CD8-positive, alpha-beta memory T cell (primary cell): ENCODE measurements at places on chromosomes 11 and 22. TPM values are rescaled to one million over a fixed set of nuclear protein-coding genes. Genes with fewer than 3 reads are reported as not detected.

Gene CCDC116
- total RNA-seq: 0.51 TPM

DNA sequence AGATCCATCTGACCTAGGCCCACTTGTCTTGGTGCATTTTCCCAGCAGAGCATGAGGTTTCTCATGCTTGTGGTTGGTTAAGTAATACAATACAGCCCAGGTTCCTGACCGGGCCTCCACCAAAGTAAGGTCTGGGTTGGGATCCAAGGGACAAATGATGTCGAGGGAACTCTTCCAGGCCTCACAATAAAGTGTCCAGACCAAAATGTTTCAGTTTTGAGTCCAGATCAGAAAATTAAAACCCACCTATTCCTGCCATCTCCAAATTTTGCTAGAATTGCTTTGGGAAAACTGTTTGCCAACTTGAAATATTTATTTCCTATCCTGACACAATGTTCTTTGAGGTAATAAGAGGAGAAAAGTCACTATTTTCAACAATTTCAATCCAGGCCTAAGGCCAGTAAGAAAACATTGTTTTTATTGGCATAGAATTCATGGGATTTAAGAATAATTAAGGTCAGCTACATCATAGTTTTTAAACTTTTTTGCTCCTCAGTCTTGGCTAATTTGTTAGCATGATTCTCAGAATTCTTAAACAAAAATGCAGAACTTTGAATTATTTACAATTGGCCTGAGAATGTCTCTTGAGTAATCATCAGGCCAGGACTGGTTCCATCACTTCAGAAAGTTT is 51.4 kb downstream of the ME3 start:
- no peak overlapping the region for H3K4me3 ChIP-seq
- no peak overlapping the region for H3K27ac ChIP-seq
- DNase-seq: no peak
- H3K4me1 ChIP-seq: no peaks in the 10 kb centered on the region

DNA sequence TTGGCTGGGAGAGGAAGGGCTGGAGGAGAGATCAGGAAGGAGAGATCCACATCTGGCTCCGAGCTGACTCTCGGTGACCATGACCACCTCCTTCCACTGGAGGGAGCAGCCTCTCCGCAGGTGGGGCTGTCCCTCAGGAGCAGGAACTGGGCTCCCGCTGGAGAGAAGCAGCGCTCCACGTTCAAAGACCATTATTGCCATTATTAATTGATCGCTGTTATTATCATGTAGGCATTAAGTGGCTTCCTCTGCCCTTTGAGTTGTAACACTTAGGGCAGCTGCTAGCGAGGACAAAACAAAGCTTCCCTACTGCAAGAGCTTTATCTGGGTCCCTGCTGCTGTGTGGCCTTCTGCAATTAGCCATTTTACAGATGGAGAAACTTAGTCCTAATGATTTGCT is 251.9 kb downstream of the ST3GAL4 start:
- no peak for DNase-seq
- H3K4me1 ChIP-seq: no peaks in the 10 kb centered on the region
- no peaks in the 10 kb centered on the region for H3K36me3 ChIP-seq
- H3K27me3 ChIP-seq: no peaks in the 10 kb centered on the region

Gene PTPMT1
- 53.8 TPM for total RNA-seq

DNA sequence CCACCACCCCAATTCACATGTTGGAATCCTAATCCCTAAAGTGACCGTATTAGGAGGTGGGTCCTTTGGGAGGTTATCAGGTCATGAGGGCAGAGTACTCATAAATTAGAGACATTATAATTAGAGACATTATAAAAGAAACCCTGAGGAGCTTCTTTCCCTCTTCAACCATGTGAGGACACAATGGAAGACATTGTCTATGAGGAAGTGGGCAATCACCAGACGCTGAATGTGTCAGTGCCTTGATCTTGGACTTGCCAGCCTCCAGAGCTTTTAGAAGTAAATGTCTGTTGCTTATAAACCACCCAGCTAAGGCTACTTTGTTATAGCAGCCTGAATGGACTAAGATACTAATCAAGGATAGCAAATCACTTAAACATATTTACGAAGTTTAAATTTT is 14.8 kb downstream of the GAB2 start:
- no peaks in the 10 kb centered on the region for H3K36me3 ChIP-seq
- no peak overlapping the region for H3K27ac ChIP-seq
- H3K4me1 ChIP-seq: no peaks in the 10 kb centered on the region

DNA sequence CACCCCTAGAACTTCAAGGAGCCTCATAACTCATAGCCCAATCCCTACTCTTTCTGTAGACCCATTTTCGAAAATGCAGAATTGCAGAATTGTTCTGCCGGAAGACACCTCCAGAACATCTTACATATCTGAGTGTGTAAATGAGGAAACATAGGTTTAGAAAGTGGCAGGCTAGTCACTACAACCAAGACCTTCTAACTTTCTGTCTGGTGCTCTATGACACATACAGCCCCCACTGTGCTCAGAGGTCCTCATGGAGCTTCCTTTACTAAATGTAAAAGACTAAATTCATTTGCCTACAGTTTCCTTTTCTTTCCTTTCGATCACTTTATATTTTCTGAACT is 132.1 kb upstream of the DDI1 start:
- H3K27me3 ChIP-seq: no peaks in the 10 kb centered on the region
- no peak for DNase-seq
- no peak overlapping the region for H3K4me3 ChIP-seq
- no peak overlapping the region for H3K27ac ChIP-seq
- no peaks in the 10 kb centered on the region for H3K4me1 ChIP-seq
- no peaks in the 10 kb centered on the region for H3K36me3 ChIP-seq

DNA sequence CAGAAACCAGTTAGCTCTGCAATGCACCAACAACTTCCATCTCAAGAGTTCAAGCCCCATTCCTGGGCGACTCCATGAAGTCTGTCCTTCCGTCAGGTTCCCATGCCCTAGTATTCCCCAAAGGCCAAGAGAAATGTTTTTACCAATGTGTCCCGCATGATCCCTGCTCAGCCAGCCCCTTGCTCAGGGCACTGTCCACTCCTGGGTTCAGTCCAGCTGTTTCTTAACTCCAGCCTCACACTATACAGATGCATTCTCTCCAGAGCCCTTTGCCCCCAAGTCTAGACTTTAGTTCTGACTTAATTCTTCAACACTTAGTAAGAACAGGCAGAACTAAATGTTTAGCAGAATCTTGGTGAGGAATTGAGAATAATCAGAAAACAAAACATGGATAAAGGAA is 497.5 kb downstream of the SOX6 start:
- no peaks in the 10 kb centered on the region for H3K27me3 ChIP-seq
- H3K27ac ChIP-seq: no peak overlapping the region
- DNase-seq: no peak
- no peaks in the 10 kb centered on the region for H3K36me3 ChIP-seq
- H3K4me3 ChIP-seq: no peak overlapping the region
